ENCODE measurements at places on chromosomes 7 and 10.

DNA sequence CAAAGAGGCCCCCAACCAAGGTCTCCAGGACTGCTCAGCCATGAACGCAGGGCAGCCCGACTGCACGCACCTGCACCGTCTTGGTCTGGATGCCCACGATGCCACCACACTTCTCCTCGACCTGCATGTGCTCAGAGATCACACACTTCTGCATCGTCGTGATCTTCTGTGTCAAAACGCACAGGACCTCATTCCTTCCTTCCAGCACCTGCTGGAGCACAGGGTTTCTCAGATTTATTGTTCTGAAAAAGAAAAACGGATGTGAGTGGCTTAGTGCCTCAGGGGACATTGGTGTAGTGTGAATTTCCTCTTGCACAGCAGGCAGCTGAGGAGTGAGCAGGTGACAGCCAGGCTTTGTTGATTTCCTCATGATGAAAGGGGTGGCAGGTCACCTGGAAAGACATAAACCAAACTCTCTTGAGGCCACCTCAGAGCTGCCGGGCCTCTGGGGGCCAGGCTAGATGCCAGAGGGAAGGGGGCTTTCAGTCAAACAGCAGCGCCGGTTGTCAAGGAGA lies 38.2 kb downstream of the GSDME start:
- no peak for DNase-seq

GRCh38 chr10:103789771-103790201 lies 65.6 kb downstream of the SH3PXD2A start:
- no peak for DNase-seq

GRCh38 chr7:6402741-6403140 lies 45.0 kb downstream of the DAGLB start:
- no peak for DNase-seq

DNA sequence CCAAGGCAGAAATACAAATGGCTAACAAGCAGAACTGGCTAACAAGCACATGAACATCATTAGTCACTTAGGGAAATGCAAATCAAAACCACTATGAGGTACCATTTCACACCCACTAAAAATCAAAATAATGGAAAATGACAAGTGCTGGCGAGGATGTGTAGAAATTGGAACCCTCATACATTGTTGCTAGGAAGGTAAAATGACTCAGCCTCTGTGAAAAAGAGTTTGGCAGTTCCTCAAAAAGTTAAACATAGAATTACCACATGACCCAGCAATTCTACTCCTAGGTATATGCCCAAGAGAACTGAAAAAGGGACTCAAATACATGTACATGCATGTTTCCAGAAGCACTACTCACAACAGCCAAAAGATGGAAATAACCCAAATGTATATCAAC lies 52.8 kb upstream of the ANAPC16 start:
- peak; percentile 41 for DNase-seq

DNA sequence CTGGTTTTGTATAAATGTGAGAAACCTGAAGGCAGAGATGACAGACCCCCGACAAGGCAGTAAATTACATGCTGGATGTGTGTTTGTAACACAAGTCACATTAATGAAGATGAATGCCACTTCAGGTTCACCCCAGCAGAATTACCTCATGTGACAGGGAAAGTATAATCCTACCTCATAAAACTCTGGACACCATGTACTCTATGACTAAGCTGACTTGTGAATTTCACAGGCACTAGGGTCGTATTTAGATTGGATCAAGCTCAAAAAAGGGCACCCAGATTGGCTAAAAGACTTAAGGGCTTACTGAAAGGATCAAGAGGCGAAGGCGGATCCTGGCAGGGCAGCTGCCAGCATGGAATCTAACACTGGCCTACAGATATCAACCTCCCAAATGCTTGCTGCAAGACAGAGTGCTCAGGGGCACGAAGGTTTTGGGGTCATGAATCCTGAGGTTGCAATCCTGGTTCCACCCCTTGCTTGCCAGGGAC lies 161.4 kb downstream of the PIP4K2A start:
- no peak for DNase-seq

GRCh38 chr7:154918741-154919140 lies 84.2 kb downstream of the PAXIP1 start:
- no peak for DNase-seq

DNA sequence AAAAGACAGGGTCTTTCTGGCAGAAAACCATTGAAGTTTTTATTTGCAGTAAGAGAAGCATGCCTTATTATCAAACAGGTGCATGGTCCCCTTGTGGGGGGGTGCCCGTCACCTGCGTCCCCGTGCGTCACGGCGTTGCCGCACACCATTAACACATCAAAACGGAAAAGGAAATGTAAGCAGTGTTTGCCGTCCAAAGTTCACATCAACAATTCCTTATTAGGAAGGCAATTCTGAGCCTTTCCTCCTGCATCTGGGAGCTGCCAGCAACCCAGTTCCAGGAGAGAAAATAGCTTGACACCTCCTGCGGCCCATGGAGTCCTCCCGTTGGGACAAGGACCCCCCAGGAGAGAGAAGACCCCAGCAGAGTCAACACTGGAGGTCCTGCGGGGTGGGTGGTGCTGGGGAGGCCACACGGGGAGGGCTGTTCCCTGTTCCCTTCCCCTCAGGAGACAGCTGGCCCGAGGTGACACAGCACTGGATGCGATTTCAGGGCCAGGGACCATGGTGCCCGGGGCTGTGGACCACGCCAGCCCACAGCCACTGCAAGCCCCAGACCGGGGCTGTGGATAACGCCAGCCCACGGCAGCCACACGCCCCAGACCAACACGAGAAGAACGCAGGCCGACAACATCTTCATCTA lies 39.5 kb downstream of the DIP2C start:
- DNase-seq, result peak; percentile 32

DNA sequence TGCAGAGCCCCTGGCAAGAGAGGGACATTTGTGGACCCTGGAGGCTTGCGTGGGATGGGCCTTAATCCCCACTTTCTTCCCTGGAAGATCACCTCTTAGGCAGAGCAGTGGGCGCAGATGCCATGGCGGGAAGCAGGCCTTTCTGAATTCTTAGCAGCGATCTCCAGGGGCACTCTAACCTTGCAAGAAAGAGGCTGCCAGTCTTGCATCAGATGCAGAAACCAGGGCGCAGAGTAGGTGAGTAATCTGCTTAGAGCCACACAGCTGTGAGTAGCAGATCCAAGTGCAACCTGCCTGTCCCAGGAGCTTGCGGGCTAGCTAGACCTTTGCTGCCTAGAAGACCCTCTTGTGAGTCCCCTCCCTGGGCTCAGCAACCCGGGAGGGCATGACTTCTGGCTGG lies 40.0 kb downstream of the KCTD7 start:
- no peak for DNase-seq

- peak; percentile 30 for DNase-seq
Measured at GRCh38 chr7:101134399-101134980, 7.6 kb downstream of the SERPINE1 start.

GRCh38 chr10:121085367-121085766 lies 234.2 kb downstream of the WDR11 start:
- no peak for DNase-seq

DNA sequence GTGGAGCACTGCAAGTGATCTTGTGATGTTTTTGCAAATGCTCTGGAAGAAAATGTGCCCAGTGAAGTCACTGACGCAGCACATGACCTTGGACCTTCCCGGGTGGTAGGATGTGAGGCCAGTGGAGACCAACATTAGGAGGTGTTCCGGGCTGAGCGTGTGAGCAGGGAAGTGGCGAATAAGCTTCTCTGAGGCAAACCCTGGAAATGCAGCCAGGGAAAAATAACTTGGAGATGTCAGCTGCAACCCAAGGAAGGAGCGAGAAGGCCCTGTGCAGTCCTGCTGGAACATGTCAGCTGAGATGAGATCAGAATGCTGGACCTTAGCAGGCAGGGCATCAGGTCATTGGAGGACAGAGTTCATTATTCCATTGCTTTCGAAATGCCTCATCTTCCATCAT lies 18.6 kb upstream of the SDK1 start:
- DNase-seq, result no peak

- no peak for DNase-seq
Measured at GRCh38 chr7:10934292-10934691, 39.4 kb upstream of the PHF14 start.

DNA sequence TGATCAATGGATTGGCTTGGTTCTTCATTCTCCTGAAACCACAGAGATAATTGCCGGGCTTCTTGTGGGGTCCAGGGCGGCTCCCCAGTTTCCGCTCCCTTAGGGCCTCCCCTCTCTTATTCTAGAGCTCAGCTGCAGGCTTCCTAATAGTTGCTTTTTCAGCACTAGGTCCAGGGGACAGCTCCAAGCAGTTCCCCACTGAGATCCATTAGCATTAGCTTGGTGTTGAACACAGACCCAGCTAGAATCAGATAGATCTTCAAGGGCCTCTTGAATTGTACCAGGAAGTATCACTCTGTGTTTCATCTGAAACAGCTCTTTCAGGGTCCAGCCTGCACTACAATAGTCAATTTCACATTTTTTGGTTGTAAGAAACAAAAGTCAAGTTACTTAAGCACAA lies 238.7 kb downstream of the SEC23IP start:
- no peak for DNase-seq

- no peak for DNase-seq
Measured at GRCh38 chr7:113202284-113202683, 83.9 kb upstream of the SMIM30 start.

- no peak for DNase-seq
Measured at GRCh38 chr10:34786464-34786863, 28.6 kb downstream of the PARD3 start.

- DNase-seq, result no peak
Measured at GRCh38 chr10:101266381-101267289, 37.4 kb upstream of the LBX1 start.

DNA sequence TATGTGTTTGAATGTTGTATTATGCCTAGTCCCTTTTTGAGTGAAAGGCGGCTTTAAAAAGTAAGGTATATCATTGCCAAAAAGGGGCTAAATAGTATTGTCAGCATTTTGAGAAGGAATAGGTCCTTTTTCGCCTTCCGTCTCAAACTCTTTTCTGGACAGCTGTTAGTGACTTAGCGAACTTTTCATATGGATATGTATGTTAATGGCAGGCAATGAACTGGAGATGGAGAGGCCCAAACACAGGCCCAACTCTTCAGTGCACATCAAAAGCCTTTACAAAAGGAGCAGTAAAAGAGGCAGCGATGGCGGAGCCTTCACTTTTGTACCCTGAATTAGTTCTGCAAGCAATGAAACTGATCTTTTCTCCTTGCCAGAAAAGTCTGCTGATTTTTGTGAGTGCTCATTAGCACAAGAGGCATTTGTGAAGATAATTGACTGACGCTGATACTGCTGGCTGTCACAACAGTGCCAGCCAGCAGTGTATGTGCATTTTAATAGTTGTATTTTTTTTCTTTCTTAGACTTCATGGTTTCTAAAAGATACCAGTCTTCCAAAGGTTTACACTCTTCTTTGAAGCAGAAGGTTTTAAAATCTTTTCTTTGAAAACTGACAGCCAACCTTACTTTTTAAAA lies 243.7 kb upstream of the SP8 start:
- no peak for DNase-seq

- no peak for DNase-seq
Measured at GRCh38 chr10:86651631-86652331, 2.6 kb upstream of the OPN4 start.

DNA sequence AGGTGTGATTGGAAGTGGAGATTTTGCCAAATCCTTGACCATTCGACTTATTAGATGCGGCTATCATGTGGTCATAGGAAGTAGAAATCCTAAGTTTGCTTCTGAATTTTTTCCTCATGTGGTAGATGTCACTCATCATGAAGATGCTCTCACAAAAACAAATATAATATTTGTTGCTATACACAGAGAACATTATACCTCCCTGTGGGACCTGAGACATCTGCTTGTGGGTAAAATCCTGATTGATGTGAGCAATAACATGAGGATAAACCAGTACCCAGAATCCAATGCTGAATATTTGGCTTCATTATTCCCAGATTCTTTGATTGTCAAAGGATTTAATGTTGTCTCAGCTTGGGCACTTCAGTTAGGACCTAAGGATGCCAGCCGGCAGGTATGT lies 13.6 kb downstream of the STEAP2 start:
- DNase-seq, result no peak

DNA sequence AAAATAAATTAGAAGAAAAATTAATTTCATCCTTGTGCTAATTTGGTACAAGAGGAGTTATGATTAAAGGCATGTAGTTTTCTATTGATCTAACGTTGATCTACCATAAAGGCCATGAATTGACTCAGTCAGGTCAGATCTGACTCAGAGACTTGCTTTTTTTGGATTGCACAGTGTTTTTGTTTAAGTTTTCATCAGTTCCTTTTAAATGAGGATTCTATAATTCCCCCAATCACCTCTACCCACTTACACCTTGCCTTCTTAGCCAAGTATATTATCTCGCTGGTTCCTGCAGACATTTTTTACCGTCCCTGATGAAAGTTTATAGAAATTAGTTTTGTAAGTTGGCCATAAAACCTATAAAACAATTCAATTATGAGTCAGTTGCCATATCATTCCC lies 132.4 kb upstream of the PALS2 start:
- DNase-seq, result no peak

DNA sequence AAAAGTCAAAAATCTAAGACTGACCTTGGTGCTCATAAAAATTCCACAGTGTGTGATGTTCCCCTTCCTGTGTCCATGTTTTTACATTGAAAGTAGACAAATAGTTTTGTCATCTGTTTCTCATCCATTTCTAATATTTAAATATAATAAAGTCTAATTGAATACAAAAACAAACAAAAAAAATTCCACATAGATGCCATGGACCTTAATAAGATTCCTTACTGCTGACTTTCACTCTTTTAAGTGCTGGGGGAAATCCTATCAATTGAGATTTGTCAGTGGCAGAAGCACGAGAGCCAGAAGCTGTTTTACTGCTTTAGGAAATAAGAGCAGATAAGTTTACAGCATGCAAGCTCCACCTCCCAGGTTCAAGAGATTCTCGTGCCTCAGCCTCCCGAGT lies 310.0 kb downstream of the ABCA13 start:
- no peak for DNase-seq

GRCh38 chr10:112524641-112525040 lies 77.6 kb downstream of the VTI1A start:
- DNase-seq, result no peak

DNA sequence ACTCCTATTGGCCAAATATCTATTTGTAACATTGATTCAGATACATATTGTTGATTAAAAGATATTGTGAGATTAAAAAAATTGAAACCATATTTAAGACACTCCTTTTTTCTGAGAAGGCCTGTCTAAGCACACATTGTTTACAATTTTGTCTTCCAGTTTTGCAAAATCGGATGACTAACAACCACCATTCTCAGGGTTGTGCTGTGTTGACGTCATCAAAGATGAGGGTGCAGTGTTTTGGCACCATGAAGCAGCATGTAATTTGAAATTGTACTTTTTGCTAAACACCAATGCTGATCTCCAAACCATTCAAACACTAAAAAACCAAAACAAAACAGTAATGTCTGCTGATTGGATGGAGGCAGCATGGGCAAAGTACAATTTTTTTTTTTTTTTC lies 7.4 kb downstream of the CREB5 start:
- DNase-seq, result no peak

- DNase-seq, result no peak
Measured at GRCh38 chr10:132557696-132558515, 20.3 kb downstream of the INPP5A start.

GRCh38 chr10:120783098-120783497 lies 68.1 kb upstream of the WDR11 start:
- no peak for DNase-seq

GRCh38 chr7:106125417-106125816 lies 13.3 kb upstream of the SYPL1 start:
- no peak for DNase-seq

GRCh38 chr7:1695800-1696454 lies 25.9 kb downstream of the ELFN1 start:
- no peak for DNase-seq

Data from dermis microvascular lymphatic vessel endothelial cell (primary cell).